ENCODE measurements at places on chromosomes 16 and 17. TPM values are rescaled to one million over a fixed set of nuclear protein-coding genes. Genes with fewer than 3 reads are reported as not detected.

The FLOT2 gene
- 94.7 TPM for total RNA-seq

The PIK3R5 gene
- total RNA-seq, result 0.38 TPM

The SLC13A2 gene
- total RNA-seq, result not detected

The C16orf96 gene
- not detected for total RNA-seq

The CDH3 gene
- 506 TPM for total RNA-seq

The VEZF1 gene
- 23.4 TPM for total RNA-seq

The PHOSPHO1 gene
- total RNA-seq, result not detected

The CDRT4 gene
- total RNA-seq, result 1.1 TPM

The PRAC2 gene
- not detected for total RNA-seq

The SHISA6 gene
- total RNA-seq, result not detected
